ENCODE measurements at places on chromosomes 13 and 19. TPM values are rescaled to one million over a fixed set of nuclear protein-coding genes. Genes with fewer than 3 reads are reported as not detected.

Gene NR1H2
- total RNA-seq: 82.9 TPM

Gene CARM1
- total RNA-seq: 20.5 TPM

DNA sequence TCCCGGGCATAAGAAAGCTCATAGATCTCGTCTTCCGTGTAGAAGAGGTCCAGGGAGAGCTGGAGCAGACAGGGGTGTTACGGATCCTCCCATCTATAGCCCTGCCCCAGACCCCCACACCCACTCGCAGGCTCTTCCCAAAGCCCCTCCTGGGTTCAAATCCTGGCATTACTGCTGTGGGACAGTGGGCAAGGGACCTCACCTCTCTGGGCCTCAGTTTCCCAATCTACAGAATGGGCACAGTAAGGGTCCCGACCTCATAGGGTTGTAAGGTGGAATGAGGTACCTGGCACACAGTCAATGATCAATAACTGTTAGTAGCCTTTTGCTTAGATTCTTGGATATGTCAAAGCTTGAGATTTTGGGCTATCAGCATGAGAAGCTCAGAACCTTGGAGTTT lies 10.5 kb downstream of the FAM98C start:
- no peak for DNase-seq

Gene PSG2
- not detected for total RNA-seq

Gene OR7A5
- not detected for total RNA-seq

DNA sequence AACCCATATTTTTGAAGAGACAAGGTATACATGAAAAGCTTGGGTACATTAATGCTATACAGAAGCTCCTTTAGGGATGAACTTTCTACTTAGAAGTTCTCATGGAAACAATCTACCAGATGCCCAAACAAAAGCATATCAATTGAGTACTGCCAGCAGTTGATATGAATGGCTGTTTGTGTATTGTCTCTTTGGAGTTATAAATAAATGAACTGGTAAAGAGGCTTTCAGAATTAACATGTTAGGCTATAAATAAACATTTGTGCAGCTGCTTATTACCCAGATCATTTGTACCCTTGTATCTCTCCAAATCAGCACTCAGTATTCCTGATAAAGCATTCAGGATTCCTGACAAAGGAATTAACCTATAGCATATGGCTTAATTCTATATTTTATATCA lies 418.9 kb downstream of the FGF14 start:
- no peak for DNase-seq

Gene ONECUT3
- total RNA-seq: not detected

- no peak for DNase-seq
Observed at GRCh38 chr19:1266129-1266915, 2.8 kb upstream of the CIRBP start.

DNA sequence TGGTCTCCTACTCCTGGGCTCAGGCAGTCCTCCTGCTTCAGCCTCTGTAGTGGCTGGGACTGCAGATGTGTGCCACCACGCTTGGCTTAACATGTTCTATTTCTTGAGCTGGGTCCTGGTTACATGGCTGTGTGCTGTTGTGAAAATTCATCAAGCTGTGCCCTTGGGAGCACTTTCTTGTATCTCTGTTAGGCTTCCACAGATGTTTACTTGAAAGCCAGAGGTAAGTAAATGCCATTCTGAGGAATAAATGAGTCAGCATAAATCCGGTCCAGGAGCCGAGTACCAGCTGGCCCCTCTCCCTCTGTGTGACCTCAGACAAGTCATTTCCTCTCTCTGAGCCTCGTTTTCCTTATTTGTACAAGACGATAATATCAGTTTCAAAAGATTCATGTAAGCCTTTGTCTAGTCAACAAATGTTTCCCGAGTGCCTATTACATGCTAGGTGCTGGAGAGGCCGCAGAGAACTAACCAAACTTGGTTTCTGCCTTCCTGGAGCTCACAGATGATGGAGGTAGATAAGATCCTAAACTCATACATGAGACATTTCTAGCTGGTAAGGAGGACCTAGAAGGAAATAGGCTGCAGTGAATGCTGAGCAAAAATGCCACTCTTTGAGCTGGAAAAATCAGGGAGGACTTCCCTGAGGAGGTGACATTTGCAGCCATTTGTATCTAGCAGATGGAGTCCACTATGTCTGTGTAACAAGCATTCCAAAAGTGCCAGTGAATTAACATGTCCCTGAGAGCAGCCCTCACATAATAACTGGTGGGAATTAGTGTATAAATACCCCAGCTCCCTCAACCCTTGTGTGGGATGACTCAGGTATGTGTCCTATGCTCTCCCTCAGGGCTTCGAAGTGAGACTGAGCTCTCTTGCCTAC lies 2.7 kb upstream of the RASAL3 start:
- no peak for DNase-seq

GRCh38 chr13:85541476-85541875 lies 257.7 kb downstream of the SLITRK6 start:
- no peak for DNase-seq

Gene DPF1
- not detected for total RNA-seq

All from omental fat pad (tissue), 4 donors.